ENCODE measurements at places on chromosomes 2 and 18. TPM values are rescaled to one million over a fixed set of nuclear protein-coding genes. Genes with fewer than 3 reads are reported as not detected.

The EVX2 gene
- total RNA-seq, result not detected

The SLC9A4 gene
- total RNA-seq, result not detected

The UGT1A3 gene
- total RNA-seq, result 0.09 TPM

The CDH20 gene
- total RNA-seq, result not detected

The FABP1 gene
- total RNA-seq, result not detected

All from A549 treated with AZD2906 at 1 μM for 4 hours (cell line).